Amygdala (tissue), 56 donors: ENCODE measurements at places on chromosomes 12 and 14.

DNA sequence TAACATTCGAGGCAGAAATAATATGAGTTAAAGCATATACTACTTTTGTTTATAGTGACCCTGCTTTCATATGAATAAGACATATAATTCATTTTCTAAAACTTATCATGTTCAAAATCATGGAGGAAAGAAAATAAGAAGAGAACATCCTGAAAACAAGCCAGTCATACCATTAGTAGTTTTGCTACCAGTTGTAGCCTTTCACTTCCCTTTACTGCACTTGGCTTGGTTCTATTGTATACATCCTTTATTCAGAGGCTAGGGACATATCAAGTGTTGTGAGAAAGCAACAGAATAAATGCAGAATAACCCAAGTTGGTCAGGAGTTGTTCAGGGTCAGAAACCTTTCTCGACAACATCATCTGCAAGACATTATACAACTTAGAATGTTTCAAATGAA lies 598.7 kb downstream of the SOX5 start:
- DNase-seq, result no peak

GRCh38 chr12:77392467-77393088 lies 327.2 kb upstream of the E2F7 start:
- no peak for DNase-seq

DNA sequence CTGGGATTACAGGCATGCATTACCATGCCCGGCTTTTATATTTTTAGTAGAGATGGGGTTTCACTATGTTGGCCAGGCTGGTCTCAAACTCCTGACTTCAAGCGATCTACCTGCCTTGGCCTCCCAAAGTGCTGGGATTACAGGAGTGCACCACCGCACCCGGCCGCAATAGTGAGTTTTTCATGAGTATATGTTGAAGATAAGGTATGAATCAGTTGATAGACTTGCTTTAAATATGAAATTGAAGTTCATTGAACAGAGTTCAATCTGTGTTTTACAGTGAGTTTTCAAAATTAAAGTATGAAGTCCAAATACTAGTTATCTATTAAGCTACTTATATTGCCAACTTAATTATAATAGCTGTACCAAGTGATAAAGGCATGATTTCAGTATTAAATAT lies 35.1 kb downstream of the SNAPC1 start:
- DNase-seq, result no peak

GRCh38 chr12:130592641-130593040 lies 123.5 kb downstream of the RIMBP2 start:
- no peak for DNase-seq

- peak; percentile 77 for DNase-seq
Observed at GRCh38 chr14:51095854-51096823, 1.2 kb upstream of the TRIM9 start.

DNA sequence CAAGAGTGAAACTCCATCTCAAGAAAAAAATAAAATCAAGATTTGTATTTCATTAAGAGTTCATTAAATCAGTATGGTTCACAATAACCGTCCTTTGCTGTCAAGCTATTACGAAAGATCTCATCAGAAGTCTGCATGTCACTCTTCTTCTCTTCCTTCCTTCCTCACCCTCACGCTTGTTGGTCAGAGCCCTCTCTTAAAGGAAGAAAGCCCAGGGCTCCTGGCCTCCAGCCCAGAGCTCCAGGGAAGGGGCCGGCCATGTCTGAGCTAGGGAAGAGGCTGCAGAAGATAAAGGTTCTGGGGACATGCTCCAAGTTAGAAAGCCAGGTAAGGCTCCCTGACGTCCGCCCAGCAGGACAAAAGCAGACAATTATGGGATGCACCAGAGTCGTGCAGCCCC lies 43.1 kb upstream of the DLK1 start:
- no peak for DNase-seq

DNA sequence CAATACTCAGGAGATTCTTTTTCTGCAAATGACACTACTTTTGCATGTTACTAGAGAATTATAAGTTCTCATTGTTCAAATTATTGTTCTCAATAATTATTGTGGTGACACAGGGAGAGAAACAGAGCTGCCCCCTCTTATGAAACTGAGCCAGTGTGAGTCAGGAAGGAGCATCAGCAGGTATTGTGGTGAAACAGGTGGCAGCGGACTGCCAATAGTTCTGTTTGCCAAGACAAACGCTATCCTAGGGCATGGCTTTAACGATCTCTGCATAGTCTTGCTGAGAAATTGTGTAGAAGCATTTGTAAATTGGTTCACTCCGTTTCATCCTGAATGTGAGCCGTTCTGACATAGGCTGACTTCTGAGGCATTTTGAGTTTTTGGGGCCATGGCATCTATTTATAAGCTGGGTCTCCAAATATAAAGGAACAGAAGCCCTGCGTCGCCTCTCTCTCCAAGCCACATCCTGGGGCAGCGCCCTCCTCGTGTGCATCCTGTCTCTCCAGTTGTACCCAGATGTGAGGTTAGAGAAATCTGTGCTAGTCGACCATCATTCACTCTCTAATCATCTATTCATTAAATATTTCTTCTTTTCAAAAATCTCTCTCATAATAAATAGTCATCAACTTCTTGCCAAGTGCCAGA lies 15.8 kb upstream of the PPP4R4 start:
- DNase-seq, result no peak

DNA sequence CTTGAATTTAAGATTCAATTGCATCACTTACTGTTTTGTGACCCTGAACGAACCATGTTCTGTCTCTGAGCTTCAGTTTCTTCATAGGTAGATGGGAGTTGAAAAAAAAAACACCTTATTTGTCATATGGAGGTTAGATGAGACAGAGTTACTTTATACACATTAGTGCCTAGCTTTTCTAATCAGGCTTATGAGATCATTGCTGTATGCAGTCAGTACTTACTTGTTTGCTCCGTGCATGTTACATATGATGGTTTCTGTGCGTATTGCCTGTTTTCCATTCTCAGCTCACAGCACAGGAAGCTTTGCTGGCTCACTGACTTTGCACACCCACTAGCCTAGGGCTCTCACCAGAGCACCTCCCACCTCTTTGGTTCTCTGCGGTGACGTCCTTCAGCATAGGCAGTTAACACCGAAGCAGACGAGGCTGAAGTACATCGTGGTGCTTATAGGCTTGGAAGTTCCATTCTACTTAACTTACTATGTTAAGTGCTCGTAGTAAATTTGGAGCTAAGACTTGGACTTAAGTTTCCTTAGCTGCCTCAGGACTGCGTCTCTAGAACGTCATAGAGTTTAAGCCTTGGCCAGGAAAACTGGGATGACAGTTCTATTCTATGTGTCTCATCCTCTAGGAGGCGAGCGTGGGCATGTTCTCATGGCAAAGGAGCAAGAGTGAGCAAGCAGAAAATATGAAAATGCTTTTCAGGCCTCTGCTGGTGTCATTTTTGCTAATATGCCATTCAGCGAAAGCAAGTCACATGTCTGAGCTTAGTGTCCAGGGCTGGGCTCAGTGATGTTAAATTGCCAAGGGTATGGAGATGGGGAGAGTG lies 57.3 kb downstream of the NRXN3 start:
- DNase-seq, result peak; percentile 2

DNA sequence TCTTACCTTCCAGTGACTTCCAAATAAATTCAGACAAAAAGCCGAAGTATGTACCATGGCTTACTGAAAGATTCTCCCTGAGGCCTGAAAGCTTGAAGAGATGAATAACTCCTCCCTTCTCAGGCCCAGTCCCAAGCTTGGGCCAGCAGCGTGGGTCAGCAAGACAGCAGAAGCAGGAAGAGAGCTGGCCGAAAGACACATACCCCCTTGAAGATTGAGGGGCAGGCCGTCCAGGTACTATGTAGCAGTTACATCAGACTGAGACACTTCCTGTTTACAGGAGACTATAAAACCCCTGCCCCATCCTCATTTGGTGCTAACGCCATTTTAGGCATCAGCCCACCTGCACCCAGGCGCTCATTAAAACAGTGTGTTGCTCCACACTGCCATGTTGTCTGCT lies 15.0 kb downstream of the NDUFA12 start:
- DNase-seq, result no peak

GRCh38 chr14:100471441-100472093 lies 115.7 kb downstream of the BEGAIN start:
- DNase-seq, result no peak

- no peak for DNase-seq
Observed at GRCh38 chr12:6730169-6730568, 6.3 kb downstream of the COPS7A start.

DNA sequence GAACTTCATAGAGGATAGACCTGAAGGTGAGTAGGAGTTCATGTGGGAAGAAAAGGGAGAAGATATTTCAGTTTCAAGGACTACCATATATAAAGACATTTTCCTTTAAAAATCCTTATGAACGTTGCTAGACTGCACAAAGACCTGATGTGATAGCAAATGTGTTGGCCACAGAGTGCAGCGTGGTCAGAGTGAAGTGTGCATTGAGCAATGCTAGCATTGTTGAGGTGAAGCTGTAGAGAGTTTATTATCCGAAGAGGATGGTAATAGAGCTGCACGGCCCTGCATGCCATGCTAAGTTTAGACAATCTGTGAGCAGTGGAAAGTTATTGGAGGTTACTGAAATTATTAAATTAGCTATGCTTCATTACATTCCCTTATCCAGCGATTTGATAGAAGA lies 413.0 kb downstream of the CCDC91 start:
- no peak for DNase-seq

DNA sequence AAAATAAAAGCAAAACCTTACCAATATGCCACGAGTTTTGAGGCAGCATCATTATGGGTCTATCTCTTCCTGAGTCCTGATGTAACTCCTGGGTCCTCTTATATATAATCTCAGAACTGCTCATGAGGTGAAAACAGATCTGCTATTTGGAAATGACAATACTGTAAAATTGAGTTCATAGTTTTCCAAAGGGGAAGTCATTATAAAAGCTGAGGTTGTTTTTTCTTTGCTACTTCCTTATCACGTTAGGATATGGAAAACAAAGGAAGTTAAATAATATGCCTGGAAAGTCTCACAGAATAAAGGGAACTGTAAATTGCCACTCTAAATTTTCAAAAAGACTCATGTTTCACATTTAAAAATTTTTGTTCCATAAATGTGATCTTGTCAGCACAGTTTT lies at the start of gene CD163L1:
CD163L1 (minus strand) TSS at position 78 of the 400 bp plus-strand sequence; CDS start at position 52, 26 bp downstream.
- no peak for DNase-seq

DNA sequence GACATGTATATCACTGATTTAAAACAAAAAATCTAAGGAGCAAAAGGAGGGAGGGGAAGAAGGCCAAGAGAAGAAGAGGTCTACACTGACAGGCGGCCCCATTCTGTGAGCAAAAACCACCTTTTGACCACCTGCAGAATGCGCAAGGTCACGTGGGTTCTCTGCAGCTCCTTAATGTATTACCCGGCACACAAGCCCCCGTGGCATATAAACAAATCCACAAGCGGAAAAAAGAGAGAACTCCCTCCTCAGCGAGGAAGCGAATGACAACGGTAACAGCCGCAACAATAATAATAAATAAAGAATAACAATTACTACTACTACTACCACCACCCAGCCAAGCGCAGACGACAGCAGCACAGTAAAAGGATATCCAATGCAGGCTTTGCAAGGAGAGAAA lies 1.3 kb downstream of the KSR2 start:
- DNase-seq, result no peak

- no peak for DNase-seq
Observed at GRCh38 chr14:55389330-55389729, 22.3 kb downstream of the ATG14 start.

GRCh38 chr12:55925870-55926737 lies 1.6 kb downstream of the PYM1 start:
- DNase-seq, result no peak

- no peak for DNase-seq
Observed at GRCh38 chr12:68240975-68241374, 12.4 kb downstream of the IL22 start.

DNA sequence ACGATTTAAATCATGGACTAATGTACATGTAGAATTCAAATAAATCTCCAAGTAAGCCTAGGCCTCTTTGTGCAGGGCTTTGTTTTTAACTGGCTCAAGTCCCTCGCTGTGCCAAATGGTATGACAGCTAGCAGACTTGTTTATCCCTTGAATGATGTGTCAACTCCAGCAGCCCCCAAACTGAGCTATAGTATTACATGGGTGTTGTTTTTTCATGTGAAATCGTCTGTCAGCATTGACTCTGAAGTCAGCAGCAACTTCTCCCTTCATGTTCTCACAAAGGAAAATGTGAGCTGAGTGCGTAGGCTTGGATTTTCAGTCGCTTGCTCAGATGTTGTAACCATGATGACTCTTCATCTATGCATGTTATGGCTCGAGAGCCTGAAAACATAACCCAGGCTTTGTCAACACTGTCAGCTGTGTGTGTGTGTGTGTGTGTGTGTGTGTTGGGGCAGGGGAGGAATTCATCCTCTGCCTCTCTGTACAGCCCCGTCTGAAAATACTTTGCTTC lies 73.3 kb downstream of the PTHLH start:
- DNase-seq, result no peak

DNA sequence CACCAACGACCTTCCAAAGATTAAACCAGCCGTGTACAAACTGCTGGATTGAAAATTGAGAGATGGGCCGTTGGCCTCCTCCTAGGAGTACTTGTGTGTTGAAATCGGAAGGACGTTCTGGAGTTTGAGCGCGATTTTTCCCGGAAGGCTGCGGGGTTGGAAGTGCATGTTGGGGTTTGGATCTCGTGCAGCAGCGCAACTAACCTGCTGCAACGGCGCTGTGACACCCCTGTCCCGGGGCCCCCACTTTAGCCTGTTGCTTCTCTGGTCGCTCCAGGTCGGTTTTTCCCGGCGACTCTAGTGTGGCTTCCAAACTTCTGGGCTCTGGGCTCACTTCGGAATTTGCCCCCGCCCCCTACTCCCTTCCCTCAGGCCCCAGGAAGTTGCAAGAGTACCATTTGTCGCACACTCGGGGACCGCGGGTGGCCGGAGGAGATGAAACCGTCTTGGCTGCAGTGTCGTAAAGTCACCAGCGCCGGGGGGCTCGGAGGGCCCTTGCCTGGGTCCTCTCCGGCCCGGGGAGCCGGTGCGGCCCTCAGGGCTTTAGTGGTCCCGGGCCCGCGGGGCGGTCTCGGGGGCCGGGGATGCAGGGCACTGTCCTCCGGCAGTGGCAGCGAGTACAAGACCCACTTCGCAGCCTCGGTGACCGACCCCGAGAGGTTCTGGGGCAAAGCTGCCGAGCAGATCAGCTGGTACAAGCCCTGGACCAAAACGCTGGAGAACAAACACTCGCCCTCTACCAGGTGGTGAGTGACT lies at the start of gene ACSS3:
ACSS3 (plus strand) TSS at position 394 of the 756 bp plus-strand sequence; CDS start at position 436, 42 bp downstream.
- no peak for DNase-seq

GRCh38 chr12:8876887-8877286 lies 37.4 kb upstream of the PHC1 start:
- DNase-seq, result no peak

- no peak for DNase-seq
Observed at GRCh38 chr14:54781961-54782750, 120.5 kb downstream of the GCH1 start.

GRCh38 chr12:29730481-29730880 lies 53.3 kb downstream of the TMTC1 start:
- DNase-seq, result no peak

DNA sequence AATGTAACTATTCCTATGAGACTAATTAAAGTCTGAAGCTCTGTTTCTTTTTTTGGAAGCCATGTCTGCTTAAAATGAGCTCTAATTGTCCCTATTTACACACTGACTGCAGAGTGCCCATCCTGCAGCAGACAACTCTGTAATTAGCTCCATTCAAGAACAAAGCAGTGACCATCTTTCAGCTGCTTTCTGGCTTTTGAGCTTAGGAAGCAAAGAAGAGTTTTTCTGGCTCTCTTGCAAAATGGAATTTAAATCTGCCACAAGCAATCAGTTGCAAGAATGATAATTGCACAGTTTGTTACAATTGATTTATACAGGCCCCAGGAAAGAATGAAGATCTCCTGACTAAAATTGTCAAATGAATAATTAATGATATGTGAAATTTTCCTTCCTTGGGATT lies 83.4 kb downstream of the GAS2L3 start:
- no peak for DNase-seq
